ENCODE measurements at places on chromosomes 3 and 15.

- DNase-seq = no peak
Measured at GRCh38 chr3:12782172-12782815, 14.2 kb upstream of the CAND2 start.

DNA sequence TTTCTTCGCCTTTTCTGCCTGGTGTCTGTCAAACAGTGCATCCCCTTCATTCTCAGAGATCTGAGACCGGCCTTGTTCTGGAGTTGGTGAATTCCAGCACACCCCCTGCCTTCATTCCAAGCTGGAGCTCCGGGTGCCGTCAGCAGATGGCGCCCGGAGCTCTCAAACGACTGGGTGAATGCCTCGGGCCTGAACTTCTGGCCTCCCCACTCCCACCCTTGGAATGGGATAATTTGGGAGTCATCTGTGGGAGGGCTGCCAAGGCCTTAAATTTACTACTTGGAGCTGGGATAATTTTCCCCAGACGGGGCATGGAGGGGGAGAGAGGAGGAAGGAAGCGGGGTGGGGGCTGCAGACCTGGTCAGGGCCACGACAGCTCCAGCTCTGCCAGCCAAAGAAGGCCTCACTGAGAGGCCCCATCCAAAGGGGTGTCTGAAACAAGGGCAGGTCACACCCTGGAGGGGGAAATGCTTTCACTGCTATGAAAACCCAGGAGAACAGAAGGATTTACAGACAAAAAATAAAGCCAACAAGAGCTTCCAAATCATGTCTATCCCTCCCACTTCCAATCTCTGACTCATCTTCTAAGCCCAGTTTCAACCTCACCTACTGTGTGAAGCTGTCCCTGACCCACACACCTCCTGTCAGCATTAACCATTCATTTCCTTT, 187.9 kb downstream of the OPA1 start:
- no peak for DNase-seq

DNA sequence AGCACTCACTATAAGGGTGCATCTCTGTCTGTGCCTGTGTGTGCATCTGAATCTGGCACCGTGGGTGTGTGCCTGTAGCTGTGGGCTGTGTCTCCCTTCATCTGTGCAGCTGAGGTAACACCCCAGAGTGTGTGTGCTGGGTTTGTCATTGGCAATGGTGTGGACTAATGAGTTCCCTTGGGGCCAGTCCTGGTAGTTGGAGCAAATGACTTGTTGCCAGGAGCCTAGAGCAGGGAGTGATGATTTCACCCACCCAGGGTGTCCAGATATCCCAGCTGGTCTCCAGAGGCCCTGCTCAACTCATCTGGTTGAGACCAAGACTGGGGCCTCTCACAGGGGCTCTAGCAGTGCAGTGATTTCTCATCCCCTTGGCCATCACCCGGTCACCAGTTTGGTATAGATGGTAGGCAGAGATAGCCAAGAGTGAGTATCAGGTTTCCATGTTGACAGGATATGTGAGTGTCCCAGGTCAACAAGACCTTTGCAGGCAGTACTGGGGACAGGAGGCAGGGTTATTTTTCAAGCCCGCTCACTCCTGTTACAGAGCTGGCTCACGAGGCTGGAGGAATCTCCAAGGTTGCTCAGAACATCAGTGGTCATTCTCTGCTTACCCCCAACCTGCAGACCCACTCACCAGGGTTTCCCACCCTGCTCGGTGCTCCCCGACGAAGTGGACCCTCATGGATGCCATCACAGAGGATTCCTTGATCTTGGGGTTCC, 4.1 kb upstream of the HDAC11 start:
- no peak for DNase-seq

GRCh38 chr3:112261742-112262141, 32.3 kb downstream of the SLC9C1 start:
- no peak for DNase-seq

DNA sequence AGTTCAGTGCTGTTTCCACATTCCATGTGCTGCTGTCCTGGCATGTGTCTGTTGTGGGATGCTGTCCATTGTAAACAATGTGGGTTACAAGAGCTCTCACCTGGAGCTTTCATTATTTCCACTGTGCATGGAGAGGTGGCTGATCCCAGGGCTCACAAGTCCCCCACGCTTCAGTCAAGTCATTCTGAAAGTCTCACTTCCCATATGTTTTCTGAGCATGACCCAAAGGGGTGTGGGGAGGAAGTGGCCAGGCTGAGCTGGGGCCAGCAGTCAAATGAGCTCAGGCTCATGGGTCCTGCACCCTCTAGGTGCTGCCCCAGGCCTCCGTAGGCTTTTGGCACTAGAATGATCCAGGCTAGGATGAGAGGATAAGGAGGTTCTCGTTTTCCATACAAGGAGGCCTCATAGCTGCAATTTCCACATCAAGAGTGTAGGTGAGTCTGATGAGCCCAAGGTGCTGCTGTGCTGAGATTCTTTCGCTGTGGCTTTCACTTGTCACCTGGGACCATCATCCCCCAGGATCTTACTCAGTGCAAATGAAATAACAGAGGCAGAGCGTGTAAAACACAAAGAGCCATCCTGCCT, 22.0 kb downstream of the STARD5 start:
- DNase-seq = no peak

DNA sequence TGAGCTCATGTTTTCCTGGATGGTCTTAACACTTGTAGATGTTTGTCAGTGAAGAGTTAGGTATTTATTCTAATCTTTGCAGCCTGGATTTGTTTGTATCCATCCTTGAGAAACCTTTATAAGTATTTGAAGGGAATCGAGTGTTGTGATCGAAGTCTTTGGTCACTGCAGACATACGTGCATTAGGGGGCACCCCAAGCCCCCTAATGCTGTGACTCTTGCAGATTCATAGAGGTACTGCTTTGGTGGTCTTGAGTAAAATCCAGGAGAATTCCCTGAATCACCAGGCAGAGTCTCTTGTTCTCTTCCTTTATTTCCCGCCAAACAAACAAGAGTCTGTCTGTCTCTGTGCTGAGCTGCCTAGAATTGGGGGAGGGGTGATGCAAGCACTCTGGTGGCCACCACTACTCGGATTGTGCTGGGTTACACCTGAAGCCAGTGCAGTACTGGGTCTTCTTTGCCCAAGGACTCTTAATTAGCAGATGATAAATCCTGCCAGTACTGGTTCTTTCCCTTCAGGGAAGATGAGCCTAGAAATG, 170.5 kb upstream of the POU1F1 start:
- no peak for DNase-seq
